Fibroblast of lung (primary cell): ENCODE measurements at places on chromosomes 7 and 10.
A peak's percentile ranks its signal among the peaks of the same experiment; 100 is the strongest.

DNA sequence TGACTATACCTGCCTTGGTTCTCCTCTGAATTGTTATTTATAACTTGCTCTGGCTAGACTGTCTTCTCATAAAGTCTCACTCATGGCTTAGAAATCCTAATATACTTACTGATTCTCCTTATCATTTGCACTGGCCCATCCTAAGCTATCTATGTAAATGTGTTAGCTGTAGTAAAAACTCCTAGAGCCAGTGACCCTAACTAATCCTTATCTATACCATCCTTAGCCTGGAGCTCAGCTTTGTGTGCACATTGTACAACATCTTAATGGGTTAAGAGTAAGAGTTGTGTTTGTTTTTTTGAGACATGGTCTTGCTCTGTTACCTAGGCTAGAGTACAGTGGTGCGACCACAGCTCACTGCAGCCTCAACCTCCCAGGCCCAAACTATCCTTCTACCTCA is 40.8 kb downstream of the LAMB4 start:
- H3K27ac ChIP-seq = no peak overlapping the region
- H3K4me3 ChIP-seq = no peak overlapping the region
- no peaks in the 10 kb centered on the region for H3K27me3 ChIP-seq
- no peaks in the 10 kb centered on the region for H3K36me3 ChIP-seq

GRCh38 chr7:82389876-82390275 is 53.7 kb downstream of the CACNA2D1 start:
- H3K4me1 ChIP-seq = no peaks in the 10 kb centered on the region
- H3K36me3 ChIP-seq = no peaks in the 10 kb centered on the region
- no peak overlapping the region for H3K27ac ChIP-seq

GRCh38 chr10:71569775-71570588 is 149.6 kb downstream of the C10orf105 start:
- no peak overlapping the region for H3K4me3 ChIP-seq
- no peak overlapping the region for H3K27ac ChIP-seq
- DNase-seq = peak; percentile 21

- no peak overlapping the region for H3K4me3 ChIP-seq
- no peaks in the 10 kb centered on the region for H3K27me3 ChIP-seq
- H3K27ac ChIP-seq = no peak overlapping the region
- H3K4me1 ChIP-seq = peaks cover 2% of the 10 kb centered on the region
- H3K36me3 ChIP-seq = no peaks in the 10 kb centered on the region
Measured at GRCh38 chr10:3720228-3721019, 64.6 kb downstream of the KLF6 start.

GRCh38 chr10:96814264-96814663 is 17.8 kb upstream of the LCOR start:
- no peak overlapping the region for H3K4me3 ChIP-seq
- peaks cover 3% of the 10 kb centered on the region for H3K4me1 ChIP-seq
- no peaks in the 10 kb centered on the region for H3K36me3 ChIP-seq
- no peaks in the 10 kb centered on the region for H3K27me3 ChIP-seq

- no peak overlapping the region for H3K4me3 ChIP-seq
- H3K27me3 ChIP-seq = no peaks in the 10 kb centered on the region
- H3K27ac ChIP-seq = peak overlapping the region; percentile 88
- peaks cover 5% of the 10 kb centered on the region for H3K36me3 ChIP-seq
Measured at GRCh38 chr7:55073051-55073511, 54.3 kb downstream of the EGFR start.

DNA sequence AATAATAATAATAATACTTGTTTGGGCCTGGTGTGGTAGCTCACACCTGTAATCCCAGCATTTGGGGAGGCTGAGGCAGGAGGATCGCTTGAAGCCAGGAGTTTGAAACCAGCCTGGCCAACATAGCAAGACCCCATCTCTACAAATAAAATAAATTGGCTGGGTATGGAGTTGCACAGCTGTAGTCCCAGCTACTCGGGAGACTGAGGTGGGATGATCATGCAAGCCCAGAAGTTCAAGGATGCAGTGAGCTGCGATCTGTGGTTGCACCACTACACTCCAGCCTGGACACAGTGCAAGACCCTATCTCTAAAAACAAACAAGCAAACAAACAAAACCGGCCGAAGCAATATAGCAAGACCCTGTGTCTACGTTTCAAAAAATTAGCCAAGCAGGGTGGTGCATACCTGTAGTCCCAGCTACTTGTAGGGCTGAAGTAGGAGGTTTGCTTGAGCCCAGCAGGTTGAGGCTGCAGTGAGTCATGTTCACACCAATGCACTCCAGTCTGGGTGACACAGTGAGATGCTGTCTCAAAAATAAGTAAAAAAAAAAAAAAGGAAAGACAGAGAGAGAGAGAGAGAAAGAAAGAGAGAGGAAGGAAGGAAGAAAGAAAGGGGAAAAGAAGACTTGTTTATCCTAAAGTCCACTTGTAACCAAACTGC is 85.6 kb upstream of the KDM7A start:
- DNase-seq = no peak
- H3K36me3 ChIP-seq = no peaks in the 10 kb centered on the region
- no peak overlapping the region for H3K4me3 ChIP-seq
- no peaks in the 10 kb centered on the region for H3K4me1 ChIP-seq

DNA sequence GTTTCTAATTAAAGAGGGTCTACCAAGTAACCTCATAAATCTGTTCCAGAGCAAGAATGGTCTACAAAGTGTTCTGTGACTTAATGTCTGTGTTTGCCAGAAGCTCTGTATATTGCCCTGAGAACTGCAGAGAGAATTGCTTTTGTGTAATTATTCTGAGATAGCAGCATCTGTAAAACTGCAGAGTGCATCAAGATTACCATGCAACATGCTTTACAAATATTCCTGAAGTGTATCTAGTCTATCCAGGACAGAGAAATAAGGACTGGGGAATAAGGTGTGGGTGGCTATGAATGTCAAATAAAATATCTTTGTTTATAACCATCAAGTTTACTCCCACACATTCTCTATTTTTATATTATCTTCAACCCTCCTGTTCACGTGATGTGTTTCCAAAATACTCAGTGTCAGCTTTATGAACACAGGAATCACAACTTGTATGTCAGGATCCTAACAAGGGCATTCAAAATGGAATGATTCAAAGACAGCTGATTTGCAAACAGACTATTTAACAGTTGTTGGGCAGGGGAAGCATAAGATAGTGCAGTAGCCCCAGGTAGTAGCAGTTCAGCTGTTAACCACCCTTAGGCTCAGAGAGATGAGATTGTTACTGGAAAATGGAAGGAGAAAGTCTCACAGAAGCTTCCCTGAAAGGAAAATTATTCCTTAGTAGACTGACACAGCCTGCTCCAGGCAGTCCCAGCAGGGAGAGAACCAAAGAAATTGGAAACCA is 15.3 kb upstream of the LIPA start:
- no peak for DNase-seq
- H3K4me1 ChIP-seq = peaks cover 4% of the 10 kb centered on the region
- H3K36me3 ChIP-seq = no peaks in the 10 kb centered on the region
- no peak overlapping the region for H3K4me3 ChIP-seq

GRCh38 chr7:33195264-33195663 is 65.9 kb downstream of the BBS9 start:
- DNase-seq = peak; percentile 81
- no peak overlapping the region for H3K4me3 ChIP-seq
- no peak overlapping the region for H3K27ac ChIP-seq
- H3K27me3 ChIP-seq = no peaks in the 10 kb centered on the region
- H3K36me3 ChIP-seq = no peaks in the 10 kb centered on the region
- H3K4me1 ChIP-seq = no peaks in the 10 kb centered on the region

- no peak overlapping the region for H3K4me3 ChIP-seq
- H3K27me3 ChIP-seq = no peaks in the 10 kb centered on the region
- H3K36me3 ChIP-seq = no peaks in the 10 kb centered on the region
- H3K27ac ChIP-seq = no peak overlapping the region
- peak; percentile 55 for DNase-seq
Measured at GRCh38 chr10:36173364-36173763, 531.3 kb upstream of the FZD8 start.

GRCh38 chr7:102424787-102425218 is 8.6 kb upstream of the ORAI2 start:
- H3K27me3 ChIP-seq = no peaks in the 10 kb centered on the region
- DNase-seq = no peak
- H3K27ac ChIP-seq = no peak overlapping the region
- H3K4me1 ChIP-seq = no peaks in the 10 kb centered on the region

GRCh38 chr7:112162142-112162766 is 43.9 kb downstream of the DOCK4 start:
- no peak overlapping the region for H3K27ac ChIP-seq
- no peaks in the 10 kb centered on the region for H3K27me3 ChIP-seq
- H3K4me3 ChIP-seq = no peak overlapping the region
- H3K4me1 ChIP-seq = peaks cover 8% of the 10 kb centered on the region
- peak; percentile 68 for DNase-seq
- no peaks in the 10 kb centered on the region for H3K36me3 ChIP-seq

DNA sequence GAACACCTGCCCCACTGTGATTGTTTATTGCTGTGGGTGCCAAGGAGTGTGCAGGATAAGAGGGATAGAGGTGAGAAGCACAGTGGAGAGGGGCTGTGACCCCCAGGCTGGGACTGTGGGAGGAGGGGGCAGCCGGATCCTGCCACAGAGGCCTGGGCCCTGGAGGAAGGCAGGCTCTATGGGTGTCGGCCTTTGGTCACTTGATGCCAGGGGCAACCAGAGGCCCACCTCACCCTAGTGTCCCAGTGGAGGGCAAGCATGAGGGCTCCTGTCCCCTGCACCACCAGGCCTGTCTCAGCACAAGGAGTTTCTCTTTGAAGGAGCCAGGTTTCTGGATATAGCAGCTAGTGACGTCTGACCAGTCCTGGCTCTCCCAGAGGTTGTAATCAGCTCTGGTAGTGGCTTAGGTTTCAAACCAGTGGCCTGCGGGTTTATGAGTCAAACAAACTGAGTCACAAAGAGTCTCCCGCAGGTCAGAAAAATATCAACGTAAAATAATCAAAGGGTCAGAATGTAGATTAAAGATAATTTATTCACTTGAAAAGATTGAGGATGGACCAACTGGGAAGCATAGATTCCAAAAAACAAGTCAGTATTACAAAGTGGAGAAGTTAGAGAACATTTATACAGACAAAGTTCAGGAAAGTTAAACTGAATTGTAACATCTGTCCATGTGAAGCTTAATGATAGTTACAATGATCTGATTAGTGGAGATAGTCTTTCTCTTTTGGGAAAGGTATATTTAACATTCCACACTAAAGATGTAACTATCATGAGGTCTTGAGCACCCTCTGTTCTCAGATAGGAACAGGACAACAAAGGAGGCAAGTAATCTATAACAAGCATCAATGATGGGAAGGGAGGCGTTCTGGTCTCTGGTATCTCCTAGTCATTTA is 37.2 kb upstream of the ZNF488 start:
- H3K4me3 ChIP-seq = no peak overlapping the region
- H3K4me1 ChIP-seq = no peaks in the 10 kb centered on the region
- peak; percentile 71 for DNase-seq
- H3K27me3 ChIP-seq = no peaks in the 10 kb centered on the region

- peaks cover 2% of the 10 kb centered on the region for H3K4me1 ChIP-seq
- no peaks in the 10 kb centered on the region for H3K27me3 ChIP-seq
- no peaks in the 10 kb centered on the region for H3K36me3 ChIP-seq
- no peak overlapping the region for H3K27ac ChIP-seq
- peak; percentile 77 for DNase-seq
- H3K4me3 ChIP-seq = no peak overlapping the region
Measured at GRCh38 chr10:63416376-63416775, 49.4 kb downstream of the JMJD1C start.

DNA sequence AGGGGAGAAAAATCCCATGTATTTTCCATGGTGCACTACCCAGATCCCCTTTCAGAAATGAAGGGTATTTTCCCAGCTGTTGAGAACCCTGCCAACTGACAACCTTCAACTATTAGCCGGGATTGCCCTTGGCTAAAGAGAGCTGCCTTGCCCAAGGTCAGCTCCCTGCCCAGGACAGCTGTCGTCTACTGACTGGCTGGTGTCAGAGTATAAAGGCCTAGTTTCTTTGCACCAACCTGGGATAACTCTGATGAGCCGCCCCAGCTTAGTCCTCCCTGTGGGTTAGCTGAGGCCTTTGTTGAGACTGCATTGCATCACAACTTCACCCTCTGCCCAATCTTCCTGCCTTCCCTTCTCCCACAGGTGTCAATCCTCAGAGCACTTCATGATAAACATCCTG is 147.2 kb upstream of the RHEB start:
- H3K36me3 ChIP-seq = no peaks in the 10 kb centered on the region
- H3K4me1 ChIP-seq = peaks cover 4% of the 10 kb centered on the region
- no peaks in the 10 kb centered on the region for H3K27me3 ChIP-seq
- H3K27ac ChIP-seq = no peak overlapping the region
- no peak for DNase-seq

- H3K4me3 ChIP-seq = no peak overlapping the region
- H3K36me3 ChIP-seq = no peaks in the 10 kb centered on the region
- no peak overlapping the region for H3K27ac ChIP-seq
- no peaks in the 10 kb centered on the region for H3K4me1 ChIP-seq
- no peaks in the 10 kb centered on the region for H3K27me3 ChIP-seq
Measured at GRCh38 chr10:123678376-123678775, 12.2 kb downstream of the GPR26 start.

GRCh38 chr10:84429926-84430520 is 101.6 kb downstream of the CCSER2 start:
- DNase-seq = peak; percentile 53
- no peaks in the 10 kb centered on the region for H3K36me3 ChIP-seq
- H3K27me3 ChIP-seq = no peaks in the 10 kb centered on the region
- peaks cover 2% of the 10 kb centered on the region for H3K4me1 ChIP-seq

DNA sequence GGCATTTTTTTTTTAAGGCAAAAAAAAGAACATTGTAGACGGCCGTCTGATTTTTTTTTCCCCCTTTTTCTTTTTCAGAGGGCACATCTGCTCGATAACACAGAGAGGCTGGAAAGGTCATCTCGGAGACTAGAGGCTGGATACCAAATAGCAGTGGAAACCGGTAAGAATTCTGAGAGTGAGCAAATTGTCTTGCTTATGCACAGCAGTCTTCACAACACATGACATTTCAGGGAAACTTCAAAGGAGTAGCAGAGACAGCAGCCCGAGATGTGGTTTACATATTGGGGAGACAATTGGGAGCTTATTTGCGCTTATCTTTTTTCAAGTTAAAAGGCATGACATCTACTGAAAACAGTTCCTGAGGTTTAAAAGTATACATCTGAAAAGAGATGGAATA is 91.2 kb downstream of the VTI1A start:
- H3K4me3 ChIP-seq = no peak overlapping the region
- no peaks in the 10 kb centered on the region for H3K4me1 ChIP-seq
- H3K27ac ChIP-seq = no peak overlapping the region
- no peaks in the 10 kb centered on the region for H3K36me3 ChIP-seq
- H3K27me3 ChIP-seq = no peaks in the 10 kb centered on the region
- no peak for DNase-seq

- no peaks in the 10 kb centered on the region for H3K27me3 ChIP-seq
- H3K4me1 ChIP-seq = peaks cover 2% of the 10 kb centered on the region
- H3K36me3 ChIP-seq = no peaks in the 10 kb centered on the region
- no peak overlapping the region for H3K4me3 ChIP-seq
Measured at GRCh38 chr7:129615018-129615417, 3.5 kb downstream of the NRF1 start.
